ENCODE measurements at places on chromosomes 2 and 18.

DNA sequence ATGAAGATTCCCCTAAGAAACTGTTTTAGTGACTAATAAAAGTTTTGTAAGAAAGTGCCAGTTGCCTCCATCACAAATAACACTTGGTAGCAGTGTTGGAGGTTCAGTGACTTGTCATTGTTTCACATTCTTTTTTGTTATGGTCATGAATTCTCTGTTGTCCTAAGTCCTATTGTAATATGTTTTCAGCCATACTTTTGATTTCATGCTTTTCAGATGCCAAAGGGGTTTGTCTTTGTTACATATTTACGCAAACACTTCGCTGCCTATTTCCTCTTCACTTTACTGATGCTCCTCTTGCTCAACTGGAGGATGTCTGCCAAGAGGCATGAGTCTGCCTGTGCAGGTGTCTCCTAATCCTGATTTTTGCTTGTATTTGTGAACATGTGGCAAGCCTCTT is 66.6 kb downstream of the PHLPP1 start:
- peak; percentile 79 for DNase-seq

DNA sequence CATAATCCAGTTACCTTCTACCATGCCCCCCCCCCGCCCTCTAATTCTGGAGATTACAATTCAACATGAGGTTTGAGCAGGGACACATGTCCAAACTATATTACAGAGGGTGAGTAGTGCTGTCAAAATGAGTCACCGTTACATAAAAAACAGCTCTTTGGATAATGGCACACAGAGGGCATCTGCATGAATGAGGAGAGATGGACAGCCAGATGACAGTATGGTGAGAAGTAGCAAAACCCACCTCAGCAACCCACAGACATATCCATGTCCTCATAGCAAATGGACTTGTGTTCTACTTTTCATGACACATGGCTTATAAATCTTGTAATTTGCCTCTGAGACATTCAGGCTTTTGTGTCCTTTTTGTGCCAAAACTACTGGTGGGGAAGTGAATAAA is 132.0 kb downstream of the EML6 start:
- no peak for DNase-seq

DNA sequence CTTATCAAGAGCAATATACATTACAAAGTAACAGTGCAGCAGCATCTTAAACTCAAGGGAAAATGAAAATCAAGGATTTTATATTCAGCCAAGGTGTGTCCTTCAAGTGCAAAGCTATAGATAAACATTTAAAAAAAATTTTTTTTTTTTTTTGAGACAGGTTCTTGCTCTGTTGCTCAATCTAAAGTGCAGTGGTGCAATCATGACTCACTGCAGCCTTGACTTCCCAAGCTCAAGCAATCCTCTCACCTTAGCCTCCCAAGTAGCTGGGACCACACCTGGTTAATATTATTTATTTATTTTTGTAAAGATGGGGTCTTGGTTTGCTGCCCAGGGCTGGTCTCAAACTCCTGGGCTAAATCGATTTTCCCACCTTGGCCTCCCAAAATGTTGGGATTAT is 9.0 kb downstream of the CDKL4 start:
- no peak for DNase-seq

DNA sequence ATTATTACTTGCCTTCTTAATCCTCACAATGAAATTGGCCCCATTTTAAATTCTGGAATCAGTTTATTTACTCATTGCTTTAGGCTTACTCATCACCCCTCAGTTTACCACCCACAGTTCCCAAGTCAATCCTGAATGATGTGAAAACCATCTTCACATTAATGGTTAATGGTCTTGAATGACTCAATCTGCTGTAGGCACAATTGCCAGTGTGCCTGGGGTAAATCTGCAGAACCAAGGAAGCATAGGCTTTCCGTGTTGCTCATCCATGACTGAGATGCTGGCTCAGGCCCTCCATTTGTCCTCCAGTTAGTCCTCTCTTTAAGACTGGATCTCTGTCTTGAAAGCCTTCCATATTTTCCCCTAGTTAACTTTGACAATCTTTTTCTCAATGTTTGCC is 164.5 kb downstream of the PMAIP1 start:
- DNase-seq: no peak

- DNase-seq: no peak
Observed at GRCh38 chr18:79749251-79750191, 48.2 kb upstream of the KCNG2 start.

GRCh38 chr18:28855524-28855923 is 678.6 kb upstream of the CDH2 start:
- no peak for DNase-seq
